ENCODE measurements at places on chromosomes 13 and 19. TPM values are rescaled to one million over a fixed set of nuclear protein-coding genes. Genes with fewer than 3 reads are reported as not detected.

Gene SRRM5
- total RNA-seq = 0.38 TPM

Gene TNFSF11
- total RNA-seq = not detected

Gene NFIX
- 53.1 TPM for total RNA-seq

Gene ZNF563
- 2.1 TPM for total RNA-seq

Gene PRTN3
- not detected for total RNA-seq

Gene ZSCAN5C
- not detected for total RNA-seq

Gene SGTA
- 32.7 TPM for total RNA-seq

Gene RPL21
- total RNA-seq = 701 TPM

Gene KLK14
- not detected for total RNA-seq

Gene LYL1
- total RNA-seq = 15.3 TPM

Gene LGALS4
- total RNA-seq = 0.46 TPM

Gene ZNF284
- 2.1 TPM for total RNA-seq

Gene CCL25
- not detected for total RNA-seq

Gene BBC3
- total RNA-seq = 1.7 TPM

Gene INSR
- 120 TPM for total RNA-seq

Data from omental fat pad (tissue), 4 donors.